ENCODE measurements at places on chromosomes 16 and 17. TPM values are rescaled to one million over a fixed set of nuclear protein-coding genes. Genes with fewer than 3 reads are reported as not detected.

DNA sequence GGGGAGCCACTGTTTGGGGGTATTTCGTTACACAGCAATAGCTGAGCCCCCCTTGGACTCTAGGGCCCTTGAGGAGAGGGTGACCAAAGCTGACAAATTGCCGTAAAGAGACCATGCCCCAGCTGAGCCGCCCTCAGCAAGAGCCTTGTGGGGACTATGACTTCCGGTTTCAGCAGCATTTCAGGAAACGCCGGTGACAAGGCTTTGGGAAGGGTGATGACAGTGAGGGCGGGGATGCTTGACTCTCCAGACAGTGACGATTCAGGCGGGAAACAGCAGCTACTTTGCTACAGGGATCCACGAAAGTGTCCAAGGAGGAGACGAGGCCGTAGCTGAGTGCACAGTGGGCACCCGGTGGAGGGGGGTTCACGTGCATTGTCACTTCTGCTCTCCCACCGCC is 360.8 kb downstream of the C16orf95 start:
- no peaks in the 10 kb centered on the region for H3K4me1 ChIP-seq
- no peaks in the 10 kb centered on the region for H3K36me3 ChIP-seq
- DNase-seq, result no peak
- H3K27ac ChIP-seq, result no peak overlapping the region
- H3K27me3 ChIP-seq, result no peaks in the 10 kb centered on the region

DNA sequence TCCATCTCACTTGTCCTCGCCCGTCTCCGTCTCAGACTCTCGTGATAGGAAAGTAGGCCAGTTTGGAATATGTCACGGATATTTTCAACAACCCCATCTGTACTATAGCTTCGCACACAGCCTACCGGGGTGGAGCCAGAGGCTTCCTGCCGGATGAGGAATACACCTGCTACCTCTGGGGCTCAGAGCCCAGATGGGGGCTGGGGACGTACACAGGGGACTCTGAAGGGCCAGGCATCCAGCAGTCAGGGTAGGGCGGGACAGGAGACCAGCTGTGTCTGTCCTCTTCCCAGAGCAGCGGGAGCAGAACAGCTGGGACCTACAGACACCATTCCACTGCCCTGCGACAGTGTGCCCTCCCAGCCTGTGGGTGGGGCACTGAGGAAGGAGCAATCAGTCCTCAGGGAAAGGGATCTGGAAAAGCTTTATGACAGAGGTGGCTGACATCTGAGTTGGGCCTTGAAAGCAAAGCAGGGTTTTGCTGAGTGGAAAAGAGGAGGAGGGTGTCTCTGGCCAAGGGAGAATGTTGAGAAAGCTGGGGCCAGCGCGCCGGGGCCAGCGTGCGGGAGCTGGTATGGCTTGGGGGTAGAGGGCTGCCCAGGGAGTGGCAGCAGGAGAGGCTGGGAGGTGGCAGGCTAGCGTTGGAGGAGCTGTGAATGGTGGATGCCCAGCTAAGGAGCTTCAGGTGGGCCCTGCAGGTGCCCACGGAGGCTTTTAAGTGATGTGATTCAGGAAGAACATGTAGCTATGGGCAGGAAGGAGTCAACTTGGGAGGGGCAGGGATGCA is 11.5 kb upstream of the SRCIN1 start:
- no peaks in the 10 kb centered on the region for H3K36me3 ChIP-seq
- no peak overlapping the region for H3K27ac ChIP-seq

ANKRD40CL gene
- not detected for total RNA-seq

- H3K4me3 ChIP-seq, result no peak overlapping the region
- no peaks in the 10 kb centered on the region for H3K27me3 ChIP-seq
- H3K36me3 ChIP-seq, result no peaks in the 10 kb centered on the region
- H3K4me1 ChIP-seq, result no peaks in the 10 kb centered on the region
- no peak overlapping the region for H3K27ac ChIP-seq
- no peak for DNase-seq
Measured at GRCh38 chr17:56510554-56511342, 82.8 kb upstream of the NOG start.

TPPP3 gene
- 0.61 TPM for total RNA-seq

DNA sequence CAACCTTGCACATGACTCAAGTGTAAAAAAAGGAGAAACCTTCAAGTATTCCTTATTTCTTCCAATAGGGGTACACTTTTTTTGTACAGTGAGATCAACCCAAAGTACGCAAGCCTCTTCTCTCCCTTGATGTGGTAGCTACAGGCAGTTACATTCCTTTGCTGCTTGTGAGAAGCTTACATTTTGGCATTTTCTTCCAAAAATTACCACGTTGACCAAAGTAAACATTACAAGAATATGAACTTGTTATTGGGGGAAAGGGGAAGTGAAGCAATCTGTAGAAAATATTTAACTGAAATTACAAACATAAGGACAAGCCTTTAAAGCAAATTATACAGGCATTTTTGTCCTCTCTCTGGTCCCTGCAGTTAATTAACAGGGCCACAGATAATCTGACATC is 97.0 kb upstream of the TOB1 start:
- H3K27ac ChIP-seq, result no peak overlapping the region
- peaks cover 14% of the 10 kb centered on the region for H3K36me3 ChIP-seq
- no peak for DNase-seq
- H3K27me3 ChIP-seq, result no peaks in the 10 kb centered on the region
- H3K4me3 ChIP-seq, result no peak overlapping the region
- H3K4me1 ChIP-seq, result no peaks in the 10 kb centered on the region

DNA sequence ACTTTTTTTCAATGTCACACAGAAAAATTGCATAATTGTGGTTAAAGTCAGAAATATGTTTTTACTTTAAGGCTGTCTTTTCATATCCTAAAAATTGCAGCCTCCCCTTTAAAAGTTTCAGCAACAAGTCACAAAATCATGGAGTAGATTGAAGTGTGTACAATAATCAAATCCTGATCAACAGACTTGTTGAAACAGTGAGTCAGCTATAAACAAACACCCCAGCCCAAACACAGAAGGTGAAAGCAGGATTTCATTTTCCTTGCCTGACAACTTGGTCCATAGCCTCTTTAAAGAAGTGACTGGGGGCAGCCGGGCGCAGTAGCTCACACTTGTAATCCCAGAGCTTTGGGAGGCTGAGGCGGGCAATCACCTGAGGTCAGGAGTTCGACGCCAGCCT is 59.9 kb downstream of the WNT3 start:
- peaks cover 2% of the 10 kb centered on the region for H3K36me3 ChIP-seq
- no peak for DNase-seq
- H3K4me1 ChIP-seq, result no peaks in the 10 kb centered on the region
- no peaks in the 10 kb centered on the region for H3K27me3 ChIP-seq

- H3K36me3 ChIP-seq, result no peaks in the 10 kb centered on the region
- peaks cover 18% of the 10 kb centered on the region for H3K27me3 ChIP-seq
- H3K4me3 ChIP-seq, result no peak overlapping the region
- no peak for DNase-seq
- H3K27ac ChIP-seq, result no peak overlapping the region
- H3K4me1 ChIP-seq, result no peaks in the 10 kb centered on the region
Measured at GRCh38 chr17:58229881-58230280, 8.5 kb upstream of the LPO start.

TMEM106A gene
- total RNA-seq, result 5.4 TPM

MT1X gene
- total RNA-seq, result 64.5 TPM

DNA sequence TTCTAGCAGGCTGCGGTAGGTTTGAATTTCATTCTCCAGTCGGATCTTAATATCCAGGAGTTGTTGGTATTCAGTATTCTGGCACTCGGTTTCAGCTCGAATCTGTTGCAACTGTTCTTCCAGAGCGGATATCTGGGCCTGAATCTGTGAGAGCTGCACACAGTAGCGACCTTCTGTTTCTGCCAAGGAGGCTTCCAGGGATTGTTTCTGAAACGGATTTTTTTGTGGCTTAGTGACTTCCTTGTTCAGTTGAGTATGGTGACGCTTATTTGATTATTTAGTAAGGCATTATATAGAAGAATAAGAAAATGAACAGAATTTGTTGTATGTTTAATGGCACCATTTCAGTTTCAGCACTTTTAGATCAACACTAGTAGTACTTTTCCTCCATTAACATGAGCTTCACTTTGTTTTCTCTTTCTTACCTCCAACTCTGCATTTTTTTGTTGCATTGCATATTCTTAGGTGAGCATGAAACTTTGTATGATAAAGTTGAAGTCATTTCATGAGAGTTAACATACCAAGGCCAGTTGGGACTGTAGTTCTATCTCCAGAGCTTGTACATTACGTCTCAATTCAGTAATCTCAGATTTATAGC is 2.8 kb downstream of the KRT10 start:
- H3K27me3 ChIP-seq, result no peaks in the 10 kb centered on the region
- DNase-seq, result no peak
- H3K36me3 ChIP-seq, result peaks cover 5% of the 10 kb centered on the region
- no peak overlapping the region for H3K27ac ChIP-seq

- no peak for DNase-seq
- no peaks in the 10 kb centered on the region for H3K27me3 ChIP-seq
- H3K4me3 ChIP-seq, result no peak overlapping the region
- no peak overlapping the region for H3K27ac ChIP-seq
Measured at GRCh38 chr17:50495217-50495823, 12.9 kb upstream of the MYCBPAP start.

DNA sequence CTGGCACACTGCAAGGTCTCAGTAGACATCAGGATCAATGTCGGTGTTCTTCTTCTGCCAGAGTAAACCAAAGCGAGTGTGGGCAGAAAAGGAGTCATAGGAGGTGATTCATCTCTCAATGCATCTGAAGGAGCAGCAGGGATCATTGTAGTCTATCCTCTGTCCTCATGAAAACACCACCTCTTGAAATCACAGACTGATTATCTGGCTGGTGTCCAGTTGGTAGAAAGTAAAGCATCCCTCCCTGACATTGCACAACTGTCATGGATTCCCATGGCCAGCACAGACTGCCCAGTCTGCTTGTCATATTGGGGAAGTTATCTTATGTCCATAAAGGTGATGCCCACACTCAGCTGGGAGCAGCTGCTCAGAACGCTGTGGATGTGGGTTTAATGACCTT is 74.1 kb downstream of the ABCC12 start:
- no peak overlapping the region for H3K4me3 ChIP-seq
- no peaks in the 10 kb centered on the region for H3K36me3 ChIP-seq
- no peaks in the 10 kb centered on the region for H3K27me3 ChIP-seq
- H3K27ac ChIP-seq, result no peak overlapping the region
- H3K4me1 ChIP-seq, result no peaks in the 10 kb centered on the region

- H3K27ac ChIP-seq, result no peak overlapping the region
- peaks cover 11% of the 10 kb centered on the region for H3K36me3 ChIP-seq
- no peak overlapping the region for H3K4me3 ChIP-seq
- DNase-seq, result peak; percentile 57
- H3K27me3 ChIP-seq, result no peaks in the 10 kb centered on the region
Measured at GRCh38 chr17:75774991-75775668, 9.5 kb upstream of the UNK start.

KDM8 gene
- total RNA-seq, result 14.6 TPM

DNA sequence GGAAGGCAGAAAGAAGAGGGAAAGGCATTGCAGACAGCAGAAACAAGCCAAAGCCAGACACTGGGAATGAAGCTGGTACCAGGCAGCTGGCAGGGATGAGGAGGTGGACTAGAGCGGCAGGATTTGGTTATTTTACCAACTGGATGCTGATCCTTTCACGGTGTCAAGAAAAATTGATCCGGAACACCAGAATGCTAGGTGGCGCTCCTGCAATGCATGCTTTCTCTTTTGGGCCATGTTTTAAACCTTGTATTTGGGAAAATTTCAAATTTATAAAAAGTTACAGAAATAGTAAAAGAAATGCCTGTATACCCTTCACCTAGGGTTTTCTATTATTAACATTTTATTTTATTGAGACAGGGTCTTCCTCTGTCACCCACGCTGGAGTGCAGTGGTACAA is 224.7 kb downstream of the SOX9 start:
- no peak overlapping the region for H3K4me3 ChIP-seq
- H3K4me1 ChIP-seq, result no peaks in the 10 kb centered on the region
- H3K27me3 ChIP-seq, result no peaks in the 10 kb centered on the region
- no peaks in the 10 kb centered on the region for H3K36me3 ChIP-seq
- no peak overlapping the region for H3K27ac ChIP-seq
- no peak for DNase-seq

CTF1 gene
- 0.97 TPM for total RNA-seq

- H3K27me3 ChIP-seq, result no peaks in the 10 kb centered on the region
- H3K36me3 ChIP-seq, result no peaks in the 10 kb centered on the region
- no peak overlapping the region for H3K27ac ChIP-seq
- no peaks in the 10 kb centered on the region for H3K4me1 ChIP-seq
Measured at GRCh38 chr16:26795184-26795583, 271.5 kb upstream of the C16orf82 start.

DNA sequence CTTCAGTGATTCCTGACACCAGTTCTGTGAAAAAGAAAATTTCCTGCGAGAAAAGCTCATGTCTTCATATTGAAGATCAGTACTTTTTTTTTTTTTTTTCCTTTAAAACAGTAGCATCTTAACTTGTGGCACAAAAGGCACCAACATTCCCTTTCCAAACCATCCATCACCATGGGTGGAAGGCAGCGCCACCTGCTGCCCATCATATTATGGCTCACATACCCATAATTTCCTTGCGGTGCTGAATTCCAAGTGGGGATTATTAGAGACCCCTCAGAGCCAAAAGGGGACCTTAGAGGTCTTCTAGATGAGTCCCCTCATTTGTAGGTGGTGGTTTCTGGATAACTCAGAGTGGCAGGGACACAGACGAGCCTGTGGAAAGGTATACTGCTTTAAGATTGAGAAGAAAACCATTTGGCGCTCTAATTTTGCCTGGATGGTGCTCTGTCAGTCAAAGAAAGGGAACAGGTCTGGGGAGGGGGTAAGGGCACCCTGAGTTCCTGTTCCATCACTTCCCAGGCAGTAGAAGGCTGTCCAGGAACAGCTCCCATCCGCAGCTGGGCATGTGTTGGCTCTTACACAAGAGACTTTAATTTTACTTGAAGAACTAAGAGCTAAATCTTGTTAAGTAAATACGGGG is 7.9 kb upstream of the SOST start:
- DNase-seq, result no peak
- H3K36me3 ChIP-seq, result no peaks in the 10 kb centered on the region
- no peaks in the 10 kb centered on the region for H3K4me1 ChIP-seq
- no peak overlapping the region for H3K27ac ChIP-seq
- H3K4me3 ChIP-seq, result no peak overlapping the region
- H3K27me3 ChIP-seq, result no peaks in the 10 kb centered on the region

SCNN1B gene
- 0.95 TPM for total RNA-seq

ITGAL gene
- total RNA-seq, result not detected

CNTNAP1 gene
- 4.7 TPM for total RNA-seq

GRCh38 chr16:88004391-88004790 is 53.2 kb downstream of the BANP start:
- no peak for DNase-seq
- H3K4me3 ChIP-seq, result no peak overlapping the region
- peaks cover 6% of the 10 kb centered on the region for H3K36me3 ChIP-seq
- H3K27me3 ChIP-seq, result no peaks in the 10 kb centered on the region
- no peak overlapping the region for H3K27ac ChIP-seq

DNA sequence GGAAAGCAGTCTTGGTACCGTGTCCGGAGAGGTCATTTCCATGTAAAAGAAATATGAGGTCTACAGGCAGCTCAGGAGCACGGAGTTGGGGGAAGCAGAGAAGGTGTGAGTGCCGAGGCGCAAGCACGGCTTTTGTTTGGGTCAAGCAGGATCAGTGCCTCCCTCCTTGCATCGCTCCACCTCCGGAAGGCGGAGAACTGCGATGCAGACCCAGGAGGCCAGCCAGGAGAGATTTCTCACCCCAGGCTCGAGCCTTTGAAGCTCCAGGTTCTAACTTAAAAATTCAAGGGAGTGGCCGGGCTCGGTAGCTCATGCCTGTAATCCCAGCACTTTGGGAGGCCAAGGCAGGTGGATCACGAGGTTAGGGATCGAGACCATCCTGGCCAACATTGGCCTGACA is 25.0 kb downstream of the NAA60 start:
- H3K4me1 ChIP-seq, result peaks cover 24% of the 10 kb centered on the region
- H3K27ac ChIP-seq, result peak overlapping the region; percentile 47
- H3K36me3 ChIP-seq, result no peaks in the 10 kb centered on the region
- no peak overlapping the region for H3K4me3 ChIP-seq

PRSS8 gene
- total RNA-seq, result 87.7 TPM

LONP2 gene
- 22.4 TPM for total RNA-seq
